ENCODE measurements at places on chromosomes 6 and 20. TPM values are rescaled to one million over a fixed set of nuclear protein-coding genes. Genes with fewer than 3 reads are reported as not detected.

The CRISP2 gene
- not detected for total RNA-seq

The ZC3H12D gene
- not detected for total RNA-seq

The THBS2 gene
- total RNA-seq: 0.67 TPM

The MARCKS gene
- 195 TPM for total RNA-seq

The ADGRF5 gene
- total RNA-seq: 185 TPM

The C6orf58 gene
- total RNA-seq: not detected

The ASIP gene
- not detected for total RNA-seq

Data from mammary microvascular endothelial cell (primary cell).